ENCODE measurements at places on chromosomes 16 and 17.

- DNase-seq = no peak
These were observed 20.5 kb downstream of the TMEM100 start for GRCh38 chr17:55702150-55702549.

DNA sequence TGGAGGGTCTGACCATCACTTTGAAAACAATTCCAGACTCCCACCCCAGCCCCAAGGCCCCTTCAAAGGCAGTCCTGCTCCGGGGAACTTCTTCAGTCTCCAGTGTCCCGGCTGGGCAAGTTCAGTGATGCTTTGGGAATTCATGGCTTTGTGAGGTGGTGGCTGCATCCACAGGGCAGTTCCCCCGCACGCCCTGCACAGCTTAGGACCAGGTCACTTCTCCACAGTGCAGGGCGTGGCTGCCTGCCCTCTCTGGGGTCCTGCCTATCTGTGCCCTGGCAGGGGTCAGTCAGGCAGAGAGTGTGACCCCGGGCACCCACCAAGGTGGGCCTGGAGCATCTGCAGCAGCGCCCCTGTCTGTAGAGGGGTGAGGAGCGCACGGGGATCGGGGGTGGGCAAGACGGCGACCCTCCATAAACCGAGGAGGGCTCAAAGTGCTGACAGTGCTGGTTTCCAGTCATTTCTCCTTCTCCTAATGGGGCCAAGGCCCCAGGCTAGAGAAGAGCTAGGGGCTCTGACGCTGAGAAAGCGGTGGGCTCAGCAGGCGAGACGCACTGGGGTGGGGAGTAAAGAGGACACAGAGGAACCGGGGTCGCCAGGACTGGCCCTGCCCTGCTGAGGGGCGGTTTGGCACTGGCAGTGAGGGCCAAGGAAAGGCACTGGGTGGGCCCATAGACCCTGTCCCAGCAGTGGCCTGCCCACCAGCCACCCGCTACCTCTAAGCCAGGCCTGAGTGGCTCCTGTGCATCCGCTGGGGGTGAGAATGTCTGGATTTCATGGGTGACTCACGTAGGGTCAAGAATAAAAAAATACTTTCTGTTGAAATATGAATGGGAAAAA is 4.2 kb upstream of the ARHGAP27 start:
- DNase-seq = no peak

DNA sequence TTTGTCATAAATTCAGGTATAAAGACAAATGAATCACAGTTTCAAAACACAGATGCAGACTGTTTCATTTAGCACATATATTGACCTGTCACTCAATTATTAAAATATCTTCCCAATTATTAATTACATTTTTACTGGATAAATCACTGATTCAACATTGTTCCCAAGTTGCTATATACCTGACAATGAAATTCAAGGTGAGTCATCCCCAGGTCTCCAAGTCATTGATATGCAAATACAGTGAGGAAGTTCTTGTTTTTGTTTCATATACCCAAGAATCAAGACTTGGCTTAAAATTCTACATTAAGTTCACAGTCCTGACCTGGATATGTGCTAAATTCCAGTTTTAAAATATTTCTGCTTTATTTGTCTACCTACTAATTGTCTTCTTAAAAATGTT is 599.3 kb upstream of the PSMD7 start:
- no peak for DNase-seq

DNA sequence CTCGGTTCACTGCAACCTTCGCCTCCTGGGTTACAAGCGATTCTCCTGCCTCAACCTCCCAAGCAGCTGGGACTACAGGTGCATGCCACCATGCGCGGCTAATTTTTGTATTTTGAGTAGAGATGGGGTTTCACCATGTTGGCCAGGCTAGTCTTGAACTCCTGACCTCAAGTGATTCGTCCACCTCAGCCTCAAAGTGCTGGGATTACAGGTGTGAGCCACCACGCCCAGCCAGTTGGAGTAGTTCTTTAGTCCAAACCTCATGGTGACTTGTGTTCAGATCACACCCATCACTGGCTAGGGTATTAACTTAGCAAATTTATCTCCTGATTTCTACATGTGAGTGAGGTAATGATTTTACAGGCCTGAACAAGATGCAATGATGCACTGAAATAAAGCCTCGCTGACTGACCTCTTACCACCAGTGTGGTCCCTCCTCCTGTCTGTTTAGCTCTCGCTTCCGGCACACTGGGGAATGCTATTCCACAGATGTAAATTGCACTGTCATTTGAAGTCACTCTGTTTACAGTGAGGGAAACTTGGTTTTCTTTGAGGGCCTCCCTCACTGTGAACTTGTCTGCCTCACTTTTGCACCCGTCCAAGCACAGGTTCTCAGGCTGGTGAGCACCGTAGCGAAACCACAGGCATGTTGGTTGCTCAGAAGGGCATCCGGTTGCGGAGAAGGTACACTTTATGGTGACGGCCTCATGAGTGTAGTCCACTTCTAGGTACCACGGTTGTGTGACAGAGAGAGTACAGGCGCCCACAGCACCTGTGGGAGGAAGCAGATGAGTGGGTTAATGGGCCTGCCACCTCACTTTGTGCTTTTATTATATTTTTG is 5.5 kb downstream of the IGSF6 start:
- no peak for DNase-seq

GRCh38 chr17:41098481-41098880 is 539 bp upstream of the KRTAP4-8 start:
- DNase-seq = no peak

- no peak for DNase-seq
These were observed 46.1 kb downstream of the DCUN1D3 start for GRCh38 chr16:20853981-20854620.

- no peak for DNase-seq
These were observed 2.6 kb downstream of the EXOC3L1 start for GRCh38 chr16:67187175-67187890.

DNA sequence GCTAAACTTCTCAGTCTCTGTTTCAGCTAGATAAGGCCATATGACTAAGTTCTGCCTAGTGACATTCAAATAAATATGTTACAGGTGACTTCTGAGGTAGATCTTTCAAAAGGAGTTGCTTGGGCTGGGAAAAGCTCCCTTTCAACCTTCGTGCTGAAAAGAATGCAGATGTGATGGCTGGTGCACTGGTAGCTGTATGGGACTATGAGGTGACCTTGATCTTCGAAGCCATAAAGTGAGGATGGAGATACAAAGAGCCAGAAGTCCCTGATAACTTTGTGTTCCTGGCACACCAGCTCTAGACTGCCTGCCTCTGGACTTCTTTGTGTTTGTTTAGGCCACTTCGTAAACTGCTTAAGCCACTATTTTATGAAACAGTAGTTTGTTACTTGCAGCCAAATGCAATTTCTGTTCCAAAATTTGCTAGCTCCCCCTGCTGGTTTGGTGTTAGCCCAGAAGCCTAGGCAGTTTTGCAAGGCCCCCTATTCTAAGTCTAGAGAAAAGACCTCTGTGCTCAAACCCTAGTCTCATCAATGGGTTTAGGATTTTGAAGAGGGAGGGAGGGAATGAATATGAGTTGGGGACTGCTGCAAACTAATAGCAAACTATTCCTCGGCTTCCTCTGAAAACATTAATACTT is 23.3 kb upstream of the ERCC4 start:
- DNase-seq = no peak

- DNase-seq = no peak
These were observed 4.4 kb upstream of the OR1F1 start for GRCh38 chr16:3183445-3184139.

DNA sequence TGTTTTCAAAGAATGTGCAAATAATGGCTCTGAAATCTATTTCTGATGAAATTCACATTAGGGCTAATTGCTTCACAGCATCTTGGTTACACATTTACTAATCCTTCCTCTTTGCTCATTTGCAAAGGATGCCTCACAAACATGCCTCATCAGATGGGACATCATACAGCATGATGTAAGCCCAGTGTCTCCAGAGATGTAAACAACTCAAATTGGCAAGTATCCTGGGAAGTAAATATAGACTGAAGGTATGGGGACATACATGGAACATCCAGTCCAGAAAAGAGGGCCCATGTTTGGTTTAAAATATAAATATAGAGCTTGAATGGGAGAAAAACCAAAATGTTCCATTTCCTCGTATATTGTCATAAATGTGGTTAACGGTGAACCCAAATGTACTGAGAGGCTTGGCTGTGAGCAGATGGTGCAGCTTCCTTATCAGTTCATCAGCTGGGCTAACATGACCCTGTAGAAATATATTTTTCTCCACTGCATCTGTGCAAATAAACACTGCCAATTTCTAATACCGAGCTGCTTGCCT is 142.9 kb upstream of the NUDT7 start:
- no peak for DNase-seq

DNA sequence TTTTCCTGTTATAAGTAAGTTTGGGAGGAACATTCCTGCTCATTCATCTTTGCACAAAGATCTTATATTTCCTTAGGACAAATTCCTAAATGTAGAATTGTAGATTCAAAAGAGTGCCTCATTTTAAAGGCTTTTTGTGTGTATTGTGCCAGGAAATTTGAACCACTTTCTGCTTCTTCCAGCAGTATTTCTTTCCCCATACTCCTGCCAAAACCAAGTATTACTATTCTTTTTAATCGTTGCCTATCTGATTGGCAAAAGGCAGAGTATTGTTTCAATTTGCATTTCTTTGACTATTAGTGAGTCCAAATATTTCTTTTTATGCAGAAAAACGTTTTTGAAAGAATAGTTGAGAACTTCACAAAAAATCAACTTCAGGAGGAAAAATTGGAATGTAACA is 9.3 kb downstream of the ANKS4B start:
- no peak for DNase-seq

DNA sequence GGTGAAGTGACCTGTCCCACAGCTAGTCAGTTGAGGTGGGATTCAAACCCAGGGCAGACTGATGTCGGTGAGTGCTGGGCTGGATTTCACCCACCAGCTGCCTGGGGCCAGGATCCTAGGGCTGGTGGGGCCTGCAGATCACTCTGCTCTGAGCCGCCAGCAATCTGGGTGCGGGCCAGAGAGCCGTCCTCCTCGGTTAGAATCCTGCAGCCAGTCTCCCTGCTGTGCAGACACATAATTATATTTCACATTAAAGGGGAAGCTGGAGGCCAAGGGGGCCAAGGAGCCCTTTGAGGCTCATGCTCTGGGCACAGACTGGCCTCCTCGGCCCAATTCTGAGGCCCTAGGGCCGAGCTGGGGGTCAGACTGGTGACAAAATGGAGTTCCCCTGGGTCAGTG is 996 bp upstream of the KCNJ12 start:
- no peak for DNase-seq

DNA sequence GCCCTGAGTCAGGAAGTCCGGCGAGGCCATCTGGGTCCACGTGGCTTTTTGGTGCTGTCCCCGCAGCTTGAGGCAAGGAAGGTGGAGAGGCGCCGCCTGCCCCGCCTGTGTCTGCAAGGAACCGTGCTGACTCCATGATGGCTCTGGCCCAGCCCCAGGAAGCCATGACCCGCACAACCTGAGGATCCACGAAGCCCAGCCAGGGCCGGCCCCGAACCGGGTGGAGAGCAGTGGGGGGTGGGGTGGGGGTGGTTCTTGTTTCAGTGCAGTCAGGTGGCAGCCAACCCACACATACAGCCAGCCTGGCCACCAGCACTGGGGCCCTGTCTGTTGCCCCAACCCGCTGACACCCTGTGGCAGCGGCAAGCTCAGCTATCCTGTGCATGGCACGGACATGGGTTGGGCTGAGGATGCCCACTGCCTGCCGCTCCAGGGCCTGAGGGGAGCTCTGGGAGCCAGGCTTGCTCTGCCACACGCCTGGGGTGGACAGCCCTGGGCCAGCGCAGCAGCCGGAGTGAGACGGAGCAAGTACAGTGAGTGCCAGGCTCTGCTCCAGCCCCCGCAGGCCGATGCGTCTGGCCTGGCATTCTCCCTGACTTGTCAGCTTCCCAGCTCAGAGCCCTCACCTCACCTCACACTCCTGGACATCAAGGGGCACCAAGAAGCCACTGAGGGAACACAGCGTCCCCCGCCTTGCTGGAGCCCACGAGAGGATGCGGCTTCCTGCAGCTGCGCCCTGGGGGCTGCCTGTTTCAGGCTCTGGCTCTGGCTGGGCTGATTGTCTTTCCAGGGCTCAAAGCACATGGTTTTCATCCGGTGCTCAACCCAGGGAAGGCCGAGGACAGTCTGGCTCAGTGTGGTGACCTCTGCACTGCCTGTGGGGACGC is 68.8 kb downstream of the LMF1 start:
- DNase-seq = no peak

- DNase-seq = no peak
These were observed 16.9 kb downstream of the ADAD2 start for GRCh38 chr16:84207879-84208278.

GRCh38 chr16:68073902-68074760 is 11.0 kb upstream of the NFATC3 start:
- no peak for DNase-seq

DNA sequence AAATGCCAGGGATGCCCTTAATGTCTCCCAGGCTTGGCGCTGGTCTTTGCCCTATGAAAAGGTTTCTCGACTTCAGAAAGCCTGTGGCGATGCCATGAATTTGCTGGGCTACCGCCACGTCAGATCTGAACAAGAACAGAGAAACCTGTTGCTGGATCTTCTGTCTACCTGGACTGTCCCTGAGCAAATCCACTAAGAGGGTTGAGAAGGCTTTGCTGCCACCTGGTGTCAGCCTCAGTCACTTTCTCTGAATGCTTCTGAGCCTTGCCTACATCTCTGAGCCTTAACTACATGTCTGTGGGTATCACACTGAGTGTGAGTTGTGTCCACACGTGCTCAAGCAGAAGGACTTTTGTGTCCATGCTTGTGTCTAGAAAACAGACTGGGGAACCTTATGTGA is 11.4 kb downstream of the CHST4 start:
- no peak for DNase-seq

DNA sequence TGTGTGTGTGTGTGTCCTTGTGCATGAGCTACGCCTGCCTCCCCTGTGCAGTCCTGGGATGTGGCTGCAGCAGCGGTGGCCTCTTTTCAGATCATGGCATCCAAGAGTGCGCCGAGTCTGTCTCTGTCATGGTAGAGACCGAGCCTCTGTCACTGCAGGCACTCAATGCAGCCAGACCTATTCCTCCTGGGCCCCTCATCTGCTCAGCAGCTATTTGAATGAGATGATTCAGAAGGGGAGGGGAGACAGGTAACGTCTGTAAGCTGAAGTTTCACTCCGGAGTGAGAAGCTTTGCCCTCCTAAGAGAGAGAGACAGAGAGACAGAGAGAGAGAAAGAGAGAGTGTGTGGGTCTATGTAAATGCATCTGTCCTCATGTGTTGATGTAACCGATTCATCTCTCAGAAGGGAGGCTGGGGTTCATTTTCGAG is 22.5 kb downstream of the STAT5A start:
- no peak for DNase-seq

GRCh38 chr17:2964370-2964769 is 99.0 kb downstream of the OR1D5 start:
- no peak for DNase-seq

DNA sequence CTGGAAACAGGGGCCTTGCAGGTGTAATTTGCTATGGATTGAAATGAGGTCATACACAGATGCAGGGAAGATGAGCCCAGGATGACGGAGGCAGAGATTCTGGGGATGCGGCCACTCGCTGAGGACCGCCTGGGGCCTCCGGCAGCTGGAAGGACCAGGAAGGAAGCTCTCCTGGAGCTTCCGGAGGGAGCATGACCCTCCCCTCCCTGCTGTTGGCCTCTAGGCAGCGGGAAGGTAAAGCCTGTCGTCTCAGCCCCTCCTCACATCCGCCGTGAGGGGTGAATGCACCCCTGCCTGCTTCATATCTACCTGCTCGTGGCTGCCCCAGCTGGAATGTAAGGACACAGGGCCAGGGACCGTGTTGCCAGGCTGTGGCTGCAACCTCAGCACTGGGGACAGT is 29.1 kb upstream of the ZNF469 start:
- no peak for DNase-seq

- DNase-seq = no peak
These were observed 2.7 kb downstream of the NDUFAF8 start for GRCh38 chr17:81241648-81242420.

- no peak for DNase-seq
These were observed 20.4 kb upstream of the PHB1 start for GRCh38 chr17:49434821-49435670.

GRCh38 chr16:25228372-25228771 is 11.6 kb downstream of the AQP8 start:
- no peak for DNase-seq
